ENCODE measurements at places on chromosomes 11 and 22.

DNA sequence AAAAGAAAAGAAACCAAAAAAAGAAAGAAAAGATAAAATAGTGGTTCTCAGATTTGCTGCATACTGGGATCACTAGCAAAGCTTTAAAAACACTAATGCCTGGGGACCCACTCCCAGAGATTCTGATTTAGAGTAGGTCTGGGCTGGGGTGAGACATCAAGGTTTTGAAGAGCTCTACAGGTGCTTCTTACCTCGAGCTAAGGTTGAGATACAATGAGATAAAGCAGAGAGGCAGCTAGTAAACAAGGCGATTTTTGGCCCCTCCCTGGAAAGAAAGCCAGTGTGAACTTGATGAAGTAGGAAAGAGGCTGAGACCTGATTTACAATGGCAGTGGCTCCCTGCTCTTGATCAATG, 327.6 kb upstream of the CCDC90B start:
- DNase-seq = no peak

- DNase-seq = no peak
These were observed 87.5 kb upstream of the RRM1 start for GRCh38 chr11:4006946-4007680.

DNA sequence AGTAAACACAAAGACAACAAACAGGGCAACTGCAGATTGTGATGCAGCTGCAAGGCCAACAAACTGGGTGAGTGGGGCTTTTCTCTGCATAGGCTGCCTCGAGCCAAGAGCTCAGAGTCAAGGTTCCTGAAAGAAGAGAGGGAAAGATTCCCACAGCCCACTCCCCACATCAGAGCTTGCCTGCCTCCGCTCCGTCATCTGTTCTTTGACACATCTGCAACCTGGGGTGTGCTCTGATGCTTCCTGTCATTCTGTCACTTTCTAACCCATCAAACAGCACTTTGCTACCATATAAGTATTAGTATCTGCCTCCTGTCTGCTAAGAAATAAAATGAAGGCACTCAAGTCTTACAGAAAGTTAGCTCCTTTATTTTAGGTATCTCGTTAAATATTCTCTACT, 46.9 kb downstream of the C22orf31 start:
- no peak for DNase-seq

DNA sequence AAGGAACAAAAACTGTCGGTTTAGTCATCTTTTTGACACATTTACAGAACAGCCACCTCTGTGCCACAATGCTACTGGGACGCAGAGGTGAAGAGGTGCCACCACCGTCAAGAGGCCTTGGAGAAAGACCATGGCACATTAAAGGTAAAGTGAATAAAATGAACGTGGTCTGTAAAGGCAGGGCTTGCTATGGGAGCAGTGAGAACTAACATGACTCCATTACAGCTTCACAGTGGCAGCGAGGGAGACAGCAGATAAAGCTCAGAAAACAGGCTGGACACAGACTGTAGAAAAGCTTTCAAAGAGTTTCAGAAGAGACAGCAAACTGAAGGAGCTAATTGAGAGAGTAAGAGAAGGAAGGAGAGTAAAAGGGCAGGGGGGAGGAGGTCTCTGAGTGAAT, 102.9 kb downstream of the GAB2 start:
- DNase-seq = no peak

DNA sequence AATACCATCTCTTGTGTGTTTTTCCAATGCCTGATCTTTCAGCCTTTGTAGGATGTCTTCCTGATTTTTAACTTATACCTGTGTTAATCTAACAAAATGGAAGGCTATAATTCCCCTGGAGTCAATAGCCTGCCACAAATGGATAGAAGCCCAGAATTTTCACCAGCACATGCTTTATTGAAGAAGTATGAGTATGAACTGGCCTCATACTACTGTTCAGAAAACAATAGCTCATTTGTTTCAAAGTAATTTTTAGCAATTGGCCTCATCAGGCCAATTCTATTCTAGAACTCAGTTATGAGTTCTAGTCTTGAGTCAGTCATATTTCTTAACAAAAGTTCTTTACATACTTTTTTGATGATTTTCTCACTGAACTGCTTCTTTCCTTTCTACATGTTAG, 40.6 kb upstream of the SLC37A2 start:
- DNase-seq = no peak

- no peak for DNase-seq
These were observed 548 bp downstream of the PVALB start for GRCh38 chr22:36816339-36816635.

DNA sequence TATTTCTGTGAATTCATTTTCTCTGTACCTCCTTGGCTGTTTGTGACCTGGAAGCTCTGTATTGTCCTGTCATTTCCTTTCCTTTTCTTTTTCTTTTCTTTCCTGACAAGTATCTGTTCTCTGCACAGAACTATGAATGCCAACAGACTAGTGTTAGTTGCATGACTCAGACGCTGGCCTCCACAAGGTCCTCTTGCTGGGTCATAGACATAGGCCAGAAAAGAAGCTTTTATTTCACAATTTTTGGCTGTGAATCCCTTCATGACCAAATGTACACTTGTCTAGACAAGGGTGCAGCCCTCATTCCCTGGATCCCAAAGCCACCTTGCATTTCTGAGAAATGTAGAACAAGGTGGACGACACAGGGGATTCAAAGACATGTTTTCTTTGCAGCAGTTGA, 104.1 kb upstream of the MTNR1B start:
- DNase-seq = no peak

DNA sequence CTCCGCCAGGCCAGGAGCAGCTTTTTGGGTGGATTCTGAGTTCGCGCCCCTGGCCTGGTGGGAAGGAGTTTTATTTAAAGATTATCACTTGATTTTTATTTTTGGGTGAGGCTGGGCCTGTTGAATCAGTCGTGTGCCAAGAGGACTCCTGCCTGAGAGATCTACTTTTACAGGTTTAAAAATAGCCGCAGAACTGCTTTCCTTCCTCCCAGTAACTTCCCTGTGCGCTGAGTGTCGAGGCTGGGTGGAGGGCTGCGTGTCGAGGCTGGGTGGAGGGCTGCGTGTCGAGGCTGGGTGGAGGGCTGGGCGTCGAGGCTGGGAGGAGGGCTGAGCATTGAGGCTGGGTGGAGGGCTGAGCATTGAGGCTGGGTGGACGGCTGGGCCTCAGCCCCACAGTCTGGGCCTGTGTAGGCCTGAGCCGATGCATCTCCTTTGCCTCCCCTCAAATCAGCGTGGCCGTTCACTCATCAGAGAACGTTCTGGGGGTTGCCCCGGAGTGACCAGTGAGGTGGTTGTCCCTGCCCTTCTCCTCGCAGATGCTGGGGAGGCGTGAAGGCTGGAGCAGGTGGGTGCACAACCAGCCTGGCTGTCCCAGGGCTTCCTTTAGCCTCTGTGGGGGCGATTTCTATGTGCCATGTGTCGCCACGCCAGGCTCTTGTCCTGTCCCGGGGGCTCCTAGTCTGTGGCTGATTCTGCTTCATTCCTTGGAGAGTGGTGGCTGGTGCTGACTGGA, 30.1 kb downstream of the GRAMD4 start:
- DNase-seq = no peak

DNA sequence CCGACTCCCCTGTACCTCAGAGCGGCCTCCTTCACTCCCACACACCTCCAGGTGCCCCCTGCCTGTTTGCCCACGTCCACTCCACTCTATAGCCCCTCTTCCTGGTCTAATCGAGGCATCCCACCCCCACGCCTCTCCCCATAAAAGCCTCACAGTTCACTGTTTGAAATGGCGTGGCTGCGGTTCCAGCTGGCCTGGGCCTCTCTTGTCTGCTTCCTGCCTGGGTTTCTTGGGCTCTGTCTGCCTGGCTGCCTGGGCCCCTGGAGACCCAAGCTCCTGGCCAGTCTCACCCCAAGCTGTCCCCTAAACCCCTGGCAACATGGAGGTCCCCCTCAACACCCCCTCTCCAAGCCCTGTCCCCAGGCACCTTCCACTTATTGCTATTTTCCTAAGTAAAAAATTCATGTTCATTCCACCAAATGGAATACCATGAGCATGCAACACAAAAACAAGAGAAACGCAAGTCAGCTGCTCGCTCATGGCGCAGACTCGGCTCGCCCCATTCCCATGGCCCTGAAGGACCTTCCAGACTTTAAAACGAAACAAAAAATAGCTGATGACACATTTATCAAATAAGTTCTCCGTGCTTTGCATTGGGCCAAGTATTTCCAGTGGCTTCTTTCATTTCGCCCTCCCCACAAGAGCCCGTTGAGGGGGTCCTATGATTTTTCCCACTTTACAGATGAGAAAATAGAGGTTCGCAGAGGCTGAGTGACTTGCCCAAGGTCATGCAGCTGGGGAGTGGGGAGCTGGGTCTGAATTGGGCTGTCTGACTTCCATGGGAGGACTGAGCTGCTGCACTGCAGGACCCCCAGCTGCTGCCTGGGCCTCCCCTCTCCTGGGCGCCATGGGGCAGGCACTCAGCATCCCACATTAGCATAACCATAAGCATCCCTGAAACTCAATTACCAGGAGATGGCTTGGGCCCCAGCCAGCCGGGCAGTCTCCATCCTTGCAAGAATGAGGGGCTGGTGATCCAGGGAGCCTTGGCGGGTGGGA, 11.7 kb upstream of the FLRT1 start:
- no peak for DNase-seq

GRCh38 chr22:43789452-43789851, 22.7 kb downstream of the EFCAB6 start:
- DNase-seq = no peak

GRCh38 chr11:88402192-88402715, 64.7 kb upstream of the CTSC start:
- DNase-seq = no peak

- DNase-seq = no peak
These were observed 77.3 kb downstream of the ARHGEF12 start for GRCh38 chr11:120413480-120413879.

DNA sequence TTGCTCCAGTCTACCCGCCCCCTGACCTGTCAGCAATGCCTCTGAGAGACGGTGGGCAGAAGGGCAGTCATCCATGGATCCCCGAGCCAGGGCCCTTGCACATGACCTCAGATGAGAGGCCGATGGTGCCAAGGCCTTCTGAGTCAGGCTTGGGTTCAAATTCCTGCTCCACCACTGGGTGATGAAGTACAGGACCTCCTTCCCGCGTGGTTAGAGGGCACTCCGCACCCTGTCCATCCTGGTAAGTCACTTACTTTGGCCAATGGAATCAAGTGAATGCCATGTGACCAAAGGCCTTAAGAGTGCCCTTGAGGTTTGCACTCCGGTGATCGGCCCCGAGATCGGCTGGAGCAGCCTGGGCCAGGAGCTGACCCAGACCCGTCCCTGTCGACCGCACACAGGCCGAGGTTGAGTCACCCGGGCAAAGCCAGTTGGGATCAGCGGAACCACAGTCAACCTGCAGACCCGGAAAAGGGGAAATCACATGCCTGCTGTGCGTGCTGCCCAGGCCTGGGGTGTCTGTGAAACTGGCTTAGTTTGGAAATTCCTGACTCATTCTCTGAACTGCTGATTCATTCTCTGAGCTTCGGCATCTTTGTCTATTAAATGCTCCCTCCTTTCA, 48.9 kb downstream of the RTL6 start:
- DNase-seq = no peak

DNA sequence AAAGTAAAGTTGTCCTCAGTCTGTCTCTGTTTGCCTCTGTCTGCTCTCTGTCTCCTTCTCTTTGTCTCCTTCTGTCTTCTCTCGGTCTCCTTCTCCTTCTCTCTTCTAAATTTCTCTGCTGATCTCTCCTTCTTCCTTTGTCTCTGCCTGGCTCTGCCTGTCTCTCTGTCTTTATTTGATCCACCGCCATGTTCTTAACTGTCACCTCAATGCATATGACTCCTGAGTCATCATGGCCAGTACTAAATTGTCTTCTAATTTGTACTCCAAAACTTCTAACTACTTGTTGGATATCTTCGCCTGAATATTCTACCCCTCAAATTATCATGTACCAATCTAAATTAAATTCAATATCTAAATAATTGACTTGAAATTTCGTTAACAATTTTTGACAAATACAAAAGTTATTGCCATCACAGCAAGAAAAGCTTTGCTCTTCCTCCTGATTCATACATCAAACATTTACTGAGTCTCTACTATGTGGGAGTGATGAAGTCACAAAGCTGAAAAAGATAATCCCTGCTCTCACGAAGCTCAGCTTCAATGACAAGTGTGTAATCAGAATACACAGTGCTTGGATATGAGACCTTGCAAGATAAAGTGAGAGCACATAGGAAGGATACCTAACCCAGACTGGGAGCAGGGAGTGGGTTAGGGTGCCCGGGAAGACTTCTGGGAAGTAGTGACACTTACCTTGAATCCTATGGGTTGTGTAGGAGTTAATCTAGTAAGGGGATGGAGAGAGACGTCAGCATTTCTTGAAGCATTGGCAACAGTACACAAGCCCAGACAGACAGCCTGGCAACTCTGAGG, 193.0 kb downstream of the MAML2 start:
- no peak for DNase-seq

GRCh38 chr22:39906207-39906606, 5.3 kb downstream of the GRAP2 start:
- DNase-seq = no peak
